ENCODE measurements at places on chromosomes 16 and 17. TPM values are rescaled to one million over a fixed set of nuclear protein-coding genes. Genes with fewer than 3 reads are reported as not detected.

DNA sequence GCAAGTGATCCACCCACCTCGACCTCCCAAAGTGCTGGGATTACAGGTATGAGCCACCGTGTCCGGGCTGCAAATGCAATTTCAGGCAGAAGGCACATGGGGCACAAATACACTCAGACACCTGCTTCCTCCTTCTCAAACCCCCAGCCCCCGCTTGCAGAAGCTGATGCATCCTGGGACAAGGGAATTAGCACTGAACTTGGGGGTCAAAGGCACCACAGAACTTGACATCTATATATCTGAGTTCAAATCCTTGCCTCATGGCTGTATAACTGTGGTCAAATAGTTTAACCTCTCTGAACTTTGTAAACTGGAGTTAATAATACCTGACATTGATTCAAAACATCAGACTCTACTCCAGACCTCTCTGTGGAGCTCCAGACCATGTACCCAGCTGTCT lies 4.1 kb upstream of the ARL5C start:
- H3K27ac ChIP-seq = no peak overlapping the region
- H3K4me1 ChIP-seq = peaks cover 5% of the 10 kb centered on the region

Gene LPCAT2
- total RNA-seq = 32.8 TPM

DNA sequence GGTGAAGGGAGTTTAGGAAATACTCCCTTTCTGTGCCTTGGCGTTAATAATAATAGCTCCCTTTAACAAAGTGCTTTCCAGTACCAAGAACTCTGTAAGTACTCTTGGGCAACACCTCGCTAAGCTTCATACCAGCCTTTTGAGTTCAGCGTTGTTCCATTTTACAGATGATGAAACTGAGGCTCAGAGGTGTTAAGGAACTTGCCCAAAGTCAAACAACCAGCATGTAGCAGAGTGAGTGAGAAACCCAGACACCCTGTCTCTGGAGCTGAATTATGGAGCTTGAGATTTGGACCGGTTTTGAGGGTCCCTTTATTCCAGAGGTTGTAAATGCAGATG lies 607 bp downstream of the KATNIP start:
- H3K36me3 ChIP-seq = no peaks in the 10 kb centered on the region
- peak overlapping the region; percentile 92 for H3K27ac ChIP-seq
- H3K27me3 ChIP-seq = no peaks in the 10 kb centered on the region
- peak overlapping the region; percentile 78 for H3K4me3 ChIP-seq

DNA sequence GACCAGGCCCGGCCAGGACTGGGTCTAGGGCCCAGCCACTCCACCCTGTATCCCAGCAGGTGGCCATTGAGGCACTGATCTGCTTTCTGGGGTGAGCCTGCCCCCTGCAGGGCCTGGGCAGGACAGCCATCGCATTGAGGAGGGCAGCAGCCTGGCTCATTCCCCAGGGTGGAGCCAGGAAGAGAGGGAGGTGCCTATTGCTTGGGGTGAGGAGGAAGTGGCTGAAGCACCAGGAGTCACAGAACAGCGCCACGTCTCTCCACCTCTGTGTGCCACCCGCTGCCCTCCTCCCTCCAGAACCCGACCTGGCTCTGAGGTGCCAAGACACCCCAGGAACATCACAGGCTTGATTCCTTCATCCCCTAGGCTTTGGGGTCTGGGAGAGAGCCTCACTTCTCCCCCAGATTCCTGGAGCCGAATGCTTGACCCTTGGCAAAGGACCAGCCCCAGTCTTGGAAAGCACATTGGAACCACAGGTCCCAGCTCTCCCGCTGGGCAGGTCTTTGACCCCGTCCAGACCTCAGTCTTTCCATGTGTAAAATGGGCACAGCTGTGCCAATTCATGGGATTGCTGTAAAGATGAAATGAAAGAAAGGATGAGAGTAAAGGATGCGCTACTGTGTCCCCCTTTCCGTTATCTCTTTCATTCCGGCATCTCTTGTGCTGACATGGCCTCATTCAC lies 7.2 kb upstream of the KRT36 start:
- peaks cover 11% of the 10 kb centered on the region for H3K4me1 ChIP-seq
- H3K36me3 ChIP-seq = no peaks in the 10 kb centered on the region
- H3K4me3 ChIP-seq = no peak overlapping the region
- H3K27ac ChIP-seq = peak overlapping the region; percentile 36
- no peaks in the 10 kb centered on the region for H3K27me3 ChIP-seq

Gene RASL10B
- total RNA-seq = 2.2 TPM

DNA sequence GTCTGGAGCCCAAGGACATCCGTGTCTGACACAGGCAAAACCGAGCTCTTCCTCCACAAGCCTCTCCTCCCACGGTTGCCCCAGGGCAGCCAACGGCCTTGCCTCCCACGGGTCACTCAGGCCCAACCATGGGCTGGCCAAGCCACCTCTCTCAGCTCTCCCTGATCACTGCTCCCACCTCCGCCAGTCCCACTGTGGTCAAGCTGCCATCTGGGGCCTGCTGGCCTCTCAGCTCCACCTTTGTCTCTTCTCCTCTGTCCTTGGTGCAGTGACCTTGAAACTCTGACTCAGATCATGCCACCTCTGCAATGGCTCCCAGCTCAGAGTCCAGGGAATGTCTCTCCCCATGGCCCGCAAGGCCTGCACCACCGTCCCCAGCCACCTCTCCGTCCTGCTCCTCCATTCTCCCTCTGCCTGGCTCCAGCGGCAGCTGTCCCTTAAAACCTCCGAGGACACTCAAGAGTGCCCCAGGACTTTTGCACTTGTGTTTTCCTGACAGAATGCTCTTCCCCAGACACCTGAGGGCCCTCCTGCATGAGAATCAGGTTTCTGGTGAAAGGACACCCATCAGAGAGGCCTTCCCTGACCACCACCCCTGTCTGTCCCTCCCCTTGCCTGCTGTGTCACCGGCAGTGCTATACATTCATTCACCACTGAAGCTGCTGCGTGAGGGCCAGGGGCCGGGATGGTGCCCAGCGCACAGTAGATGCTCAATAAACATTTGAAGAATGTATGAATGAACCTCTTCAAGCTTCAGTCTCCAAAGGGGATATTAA lies 19.3 kb downstream of the PEMT start:
- no peak overlapping the region for H3K27ac ChIP-seq
- no peaks in the 10 kb centered on the region for H3K27me3 ChIP-seq
- peaks cover 28% of the 10 kb centered on the region for H3K4me1 ChIP-seq
- no peak overlapping the region for H3K4me3 ChIP-seq

DNA sequence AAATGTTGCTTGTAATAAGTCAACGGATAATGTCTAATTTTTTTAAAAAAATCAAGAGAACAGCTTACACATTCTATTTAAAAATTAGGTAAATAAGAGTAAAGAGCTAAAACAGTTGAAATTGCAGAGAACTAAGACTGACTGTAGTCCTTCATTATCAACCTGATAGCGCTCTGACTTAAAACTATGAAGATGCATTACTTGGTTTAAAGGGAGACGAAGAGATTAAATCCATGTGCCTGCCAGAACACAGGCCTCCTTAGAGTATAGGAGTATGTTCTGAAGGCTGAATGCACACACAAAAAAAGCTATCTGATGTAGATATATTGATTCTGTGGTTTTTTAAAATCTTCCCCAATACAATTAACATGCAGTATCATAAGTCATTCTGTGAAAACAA lies 28.5 kb downstream of the GLG1 start:
- H3K36me3 ChIP-seq = no peaks in the 10 kb centered on the region
- no peak overlapping the region for H3K4me3 ChIP-seq
- H3K27me3 ChIP-seq = no peaks in the 10 kb centered on the region

GRCh38 chr16:30553393-30553899 lies 4.7 kb downstream of the ZNF764 start:
- no peak overlapping the region for H3K4me3 ChIP-seq
- no peak overlapping the region for H3K27ac ChIP-seq
- no peaks in the 10 kb centered on the region for H3K27me3 ChIP-seq
- no peak for DNase-seq
- peaks cover 8% of the 10 kb centered on the region for H3K4me1 ChIP-seq

GRCh38 chr16:66751053-66751302 lies 431 bp downstream of the DYNC1LI2 start:
- H3K36me3 ChIP-seq = peaks cover 34% of the 10 kb centered on the region
- no peaks in the 10 kb centered on the region for H3K27me3 ChIP-seq
- DNase-seq = no peak
- H3K4me3 ChIP-seq = peak overlapping the region; percentile 100
- peak overlapping the region; percentile 92 for H3K27ac ChIP-seq

Gene CHMP6
- total RNA-seq = 29.9 TPM

- peaks cover 39% of the 10 kb centered on the region for H3K36me3 ChIP-seq
- peak overlapping the region; percentile 71 for H3K4me3 ChIP-seq
- DNase-seq = no peak
These were observed 2.0 kb upstream of the SPAG7 start for GRCh38 chr17:4969551-4970173.

DNA sequence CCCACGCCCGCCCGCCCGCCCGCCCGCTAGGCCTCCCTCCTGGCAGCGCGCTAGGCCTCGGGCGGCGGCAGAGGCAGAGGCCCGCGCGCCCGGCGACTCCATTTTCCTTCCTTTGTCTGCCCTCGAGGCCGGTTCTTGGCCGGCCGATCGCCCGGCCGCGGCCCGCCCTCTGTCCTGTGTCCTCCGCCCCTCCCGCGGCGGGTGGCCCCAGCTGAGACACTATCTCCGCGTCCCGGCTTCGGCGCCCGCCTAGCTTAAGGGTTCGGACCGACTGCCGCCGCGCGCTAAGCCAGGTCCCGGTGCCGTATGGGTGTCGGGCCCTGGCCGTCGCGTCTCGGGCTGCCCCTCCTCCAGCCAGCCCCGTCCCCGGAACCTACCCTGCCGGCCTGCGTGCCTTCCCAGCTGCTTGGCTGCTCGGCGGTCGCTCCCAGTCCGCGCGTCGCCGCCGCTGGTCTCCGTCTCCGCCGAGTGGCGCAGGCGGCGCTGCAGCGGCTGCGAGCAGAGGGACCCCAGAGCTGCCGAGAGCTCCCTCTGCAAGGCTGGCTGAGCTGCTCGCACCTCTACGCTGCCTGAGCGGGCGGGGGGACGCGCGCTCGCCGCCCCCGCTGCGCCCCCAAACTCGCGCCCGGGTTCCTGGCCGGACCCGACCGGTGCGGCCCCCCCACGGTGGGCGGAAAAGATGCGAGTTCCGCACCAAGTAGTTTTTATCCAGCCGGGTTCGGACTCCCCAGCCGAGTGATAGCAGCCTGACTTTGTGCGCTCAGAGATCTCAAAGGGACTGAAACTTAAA lies 787 bp downstream of the CTCF start:
- H3K27me3 ChIP-seq = no peaks in the 10 kb centered on the region
- H3K4me3 ChIP-seq = peak overlapping the region; percentile 96
- H3K27ac ChIP-seq = peak overlapping the region; percentile 100
- no peaks in the 10 kb centered on the region for H3K36me3 ChIP-seq
- DNase-seq = peak; percentile 86

DNA sequence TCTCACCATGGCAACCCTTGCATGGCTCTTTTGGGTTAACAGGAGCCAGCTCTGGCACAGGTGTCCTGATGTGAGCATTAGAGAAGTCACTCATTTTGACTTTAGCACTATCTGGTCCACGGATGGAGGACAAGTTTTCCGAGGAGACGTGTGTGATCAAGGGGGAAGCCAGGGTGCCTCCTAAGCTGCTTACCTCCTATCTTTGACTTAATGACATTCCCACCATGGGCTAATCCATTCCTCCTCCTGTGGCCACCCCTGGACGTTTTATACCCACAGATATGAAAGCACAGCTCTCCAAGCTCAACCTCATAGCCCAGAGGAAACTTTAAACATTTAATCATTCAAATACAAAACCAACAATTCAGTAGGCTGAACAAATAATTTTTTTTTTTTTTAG lies 18.8 kb downstream of the MPP2 start:
- H3K27ac ChIP-seq = no peak overlapping the region
- no peaks in the 10 kb centered on the region for H3K36me3 ChIP-seq
- H3K4me3 ChIP-seq = no peak overlapping the region
- no peaks in the 10 kb centered on the region for H3K4me1 ChIP-seq
- DNase-seq = no peak
- no peaks in the 10 kb centered on the region for H3K27me3 ChIP-seq

Gene AATK
- 72.5 TPM for total RNA-seq

DNA sequence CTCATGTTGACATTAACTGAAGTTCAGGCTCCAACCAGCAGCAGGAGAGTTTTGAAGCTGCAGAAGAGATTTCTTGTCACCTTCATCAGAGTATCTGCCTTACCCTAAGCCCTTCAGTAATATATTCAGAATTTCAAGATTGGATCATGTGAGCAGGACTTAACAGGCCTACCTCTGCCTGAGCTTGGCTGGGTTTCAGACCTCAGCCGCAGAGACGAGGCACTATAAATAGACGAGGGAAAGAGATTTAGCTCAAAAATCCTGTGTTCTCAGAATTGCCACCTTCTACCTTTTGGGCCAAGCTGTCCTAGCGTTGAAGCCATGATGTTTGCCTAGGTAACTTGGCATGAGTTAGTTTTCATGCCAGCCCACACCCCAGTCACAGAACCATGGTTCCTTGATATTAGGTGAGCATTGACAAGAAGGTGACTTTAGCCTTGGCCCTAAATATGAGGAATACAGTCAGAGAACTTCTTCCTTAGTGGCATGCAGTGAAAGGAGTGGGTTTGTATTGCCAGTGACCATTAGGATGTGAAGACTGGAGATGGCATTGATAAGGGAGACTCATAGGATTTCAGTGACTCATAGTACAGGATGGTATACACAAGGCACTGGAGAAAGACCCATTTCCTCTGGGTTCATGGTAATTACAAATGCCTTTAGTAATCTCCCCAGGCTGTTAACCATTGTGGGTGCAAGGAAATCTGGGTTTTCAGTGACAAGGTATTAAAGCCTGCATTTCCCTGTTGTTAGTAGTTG lies 224.3 kb downstream of the MSI2 start:
- no peaks in the 10 kb centered on the region for H3K36me3 ChIP-seq
- DNase-seq = no peak
- no peak overlapping the region for H3K4me3 ChIP-seq
- no peak overlapping the region for H3K27ac ChIP-seq
- H3K27me3 ChIP-seq = no peaks in the 10 kb centered on the region
- H3K4me1 ChIP-seq = no peaks in the 10 kb centered on the region

DNA sequence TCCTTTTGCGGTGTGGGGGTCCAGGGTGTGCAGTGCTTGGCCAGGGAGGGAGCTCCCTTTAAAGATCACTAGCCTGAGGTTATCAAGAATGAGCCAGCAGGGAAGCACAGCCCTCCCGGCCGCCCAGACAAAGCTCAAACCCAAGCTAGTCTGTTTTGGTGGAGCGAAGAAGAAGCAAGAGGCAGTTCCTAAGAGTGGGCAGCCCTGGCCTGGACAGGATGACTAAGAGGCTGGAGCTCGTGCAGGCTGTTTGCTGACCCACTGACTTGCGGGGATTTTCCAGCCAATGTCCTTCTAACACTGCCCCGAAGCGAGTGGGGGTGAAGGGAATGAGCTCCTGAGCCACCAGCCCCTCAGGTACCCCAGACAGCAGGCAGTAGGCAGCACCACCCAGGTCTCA lies 134.4 kb downstream of the COPRS start:
- H3K4me1 ChIP-seq = no peaks in the 10 kb centered on the region
- no peak for DNase-seq

DNA sequence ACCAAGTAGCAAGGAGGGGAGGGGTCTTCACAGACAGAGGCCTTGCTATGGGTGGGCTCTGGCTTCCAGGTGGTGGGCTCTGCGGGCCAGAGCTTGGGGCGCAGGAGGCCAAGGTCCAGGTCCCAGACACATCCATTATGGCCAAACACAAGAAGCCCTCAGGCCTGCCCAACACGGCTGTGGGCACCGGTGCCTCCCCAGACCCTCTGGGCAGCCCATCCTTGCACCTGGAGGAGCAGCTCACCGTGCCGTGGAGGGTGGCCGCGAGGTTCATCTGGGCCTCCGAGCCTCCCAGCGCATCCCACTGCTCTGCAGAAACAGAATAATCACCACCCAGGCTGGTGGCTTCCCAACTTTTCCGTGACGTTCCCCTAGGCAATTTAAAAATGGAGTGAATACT lies 55.9 kb downstream of the TBC1D16 start:
- no peak overlapping the region for H3K4me3 ChIP-seq
- H3K4me1 ChIP-seq = no peaks in the 10 kb centered on the region
- no peaks in the 10 kb centered on the region for H3K36me3 ChIP-seq
- H3K27me3 ChIP-seq = no peaks in the 10 kb centered on the region
- DNase-seq = peak; percentile 32

Gene CX3CL1
- 47.5 TPM for total RNA-seq

Gene TIMP2
- total RNA-seq = 318 TPM
